ENCODE measurements at places on chromosomes 5 and 9.

- DNase-seq = no peak
These were observed 9.7 kb downstream of the AFF4 start for GRCh38 chr5:132953710-132954109.

DNA sequence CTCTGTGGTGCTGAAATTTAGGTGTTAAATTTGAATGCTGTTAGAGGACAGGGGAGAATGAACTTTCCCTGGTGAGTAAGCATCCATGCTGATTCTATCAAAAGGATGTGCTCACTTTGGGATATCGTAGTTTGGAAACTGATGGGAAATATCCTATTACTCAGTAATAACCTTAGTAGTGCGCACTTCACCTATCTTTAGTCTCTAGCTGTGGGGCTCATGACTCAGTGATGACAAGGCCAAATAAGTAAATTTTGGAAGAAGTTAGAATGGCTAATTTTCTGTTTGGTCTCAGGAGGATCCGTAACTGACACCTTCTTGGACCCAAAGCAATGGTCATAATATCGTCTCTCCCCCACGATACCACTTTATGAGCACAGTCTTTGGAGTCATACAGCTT is 448.4 kb downstream of the PSAT1 start:
- DNase-seq = no peak

DNA sequence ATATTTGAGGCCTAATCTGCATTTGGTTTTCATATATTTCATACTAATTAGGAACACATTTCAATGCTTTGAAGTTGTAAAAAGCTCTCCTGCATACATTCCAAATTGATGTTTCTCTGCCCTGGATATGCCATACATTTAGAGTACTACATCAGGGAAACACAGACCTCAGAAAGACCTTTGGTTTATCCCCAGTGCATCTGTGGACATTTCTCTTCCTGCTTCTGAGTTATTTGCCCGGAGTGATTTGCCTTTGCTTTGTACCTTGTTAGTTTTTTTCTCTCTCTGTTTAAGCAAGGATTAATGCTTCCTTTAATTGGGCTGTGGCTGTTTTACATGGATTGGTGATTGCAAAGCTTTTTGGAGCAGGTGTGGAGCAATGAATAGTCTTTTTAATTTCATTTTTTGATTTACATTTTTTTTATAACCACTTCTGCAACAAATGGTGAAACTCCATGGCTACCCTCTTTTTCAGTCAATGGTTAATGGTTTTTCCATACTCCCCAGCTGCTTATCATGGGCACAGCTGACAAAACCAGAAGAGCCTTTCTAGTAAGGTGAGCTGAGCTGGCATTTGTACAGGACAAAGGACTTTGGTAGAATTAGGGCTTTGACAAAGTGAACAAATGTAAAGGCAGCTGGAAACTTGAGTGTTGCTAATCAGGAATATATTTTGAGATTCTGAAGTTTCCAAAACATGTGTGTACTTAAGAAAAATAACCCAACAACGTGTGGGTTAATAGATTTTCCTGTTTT is 54.2 kb downstream of the ZSWIM6 start:
- DNase-seq = no peak

- no peak for DNase-seq
These were observed 120.7 kb downstream of the DOCK8 start for GRCh38 chr9:335373-335772.

- DNase-seq = no peak
These were observed 190.4 kb downstream of the EPB41L4A start for GRCh38 chr5:112228667-112229066.

Measured in activated T-cell treated with anti-CD3 and anti-CD28 coated beads, Interleukin-2, amount 50 U/mL, for 48 hours (primary cell).